ENCODE measurements at places on chromosomes 5 and 9.
A peak's percentile ranks its signal among the peaks of the same experiment; 100 is the strongest.

GRCh38 chr5:9903801-9904200, 273.6 kb upstream of the TAS2R1 start:
- no peak for DNase-seq

DNA sequence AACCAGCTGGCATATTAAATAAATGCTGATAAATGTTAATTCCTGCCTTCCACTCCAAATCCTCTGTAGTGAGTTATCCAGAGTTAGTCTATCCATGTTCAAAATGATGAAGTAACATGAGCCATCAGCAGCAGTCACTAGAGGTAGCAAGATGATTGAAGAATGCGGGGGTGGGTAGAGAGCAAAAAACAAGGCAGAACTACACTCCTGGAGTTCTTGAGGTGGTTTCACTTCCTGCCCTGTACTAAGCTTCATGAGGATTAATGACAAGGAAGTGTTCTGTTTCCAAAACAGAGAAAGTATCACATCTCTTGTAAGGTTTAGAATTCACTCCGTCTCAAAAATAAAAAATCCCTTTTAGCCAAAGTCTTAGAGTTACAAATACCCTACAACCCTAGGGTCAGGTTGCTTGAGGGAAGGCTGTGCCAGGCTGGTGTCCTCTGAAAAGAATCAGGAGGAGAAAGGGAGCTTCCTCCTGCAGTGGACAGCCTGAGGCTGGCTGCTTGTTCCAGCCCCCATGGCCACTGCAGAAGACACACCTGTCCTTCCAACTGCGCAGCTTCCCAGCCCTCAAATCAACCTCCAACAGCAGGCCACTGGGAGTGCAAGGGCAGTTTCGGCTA, 180.2 kb downstream of the DENND1A start:
- no peak for DNase-seq

GRCh38 chr9:76759732-76760131, 4.5 kb upstream of the PCA3 start:
- DNase-seq, result no peak

DNA sequence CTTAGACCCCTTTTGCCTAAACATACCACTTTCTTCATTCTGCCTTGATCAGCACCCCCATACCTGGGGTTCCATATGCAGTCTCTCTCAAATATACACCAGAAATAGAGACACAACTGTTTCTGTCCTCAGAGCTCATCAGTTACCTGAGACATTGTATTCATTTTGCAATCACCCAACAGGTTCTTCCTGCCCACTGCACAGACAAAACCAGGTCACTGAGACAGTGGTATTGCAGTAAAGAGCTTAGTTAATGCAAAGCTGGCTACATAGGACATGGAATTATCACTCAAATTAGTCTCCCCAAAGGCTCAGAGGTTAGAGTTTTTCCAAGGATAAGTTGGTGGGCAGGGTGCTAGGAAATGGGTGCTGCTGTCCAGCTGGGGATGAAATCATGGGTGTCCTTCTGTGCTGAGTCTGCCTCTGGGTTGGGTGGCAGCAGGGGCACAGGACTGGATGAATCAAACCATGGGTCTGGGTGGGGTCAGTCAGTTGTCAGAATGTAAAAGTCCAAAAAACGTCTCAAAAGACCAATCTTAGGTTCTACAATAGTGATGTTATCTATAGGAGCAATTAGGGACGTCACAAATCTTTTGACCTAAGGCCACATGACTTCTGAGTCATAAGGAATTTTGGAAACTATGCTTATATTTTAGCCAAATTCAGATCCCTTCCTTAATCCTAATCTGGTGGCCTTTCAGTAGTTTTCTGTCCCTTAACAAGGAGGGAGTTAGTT, 41.0 kb downstream of the KCNV2 start:
- DNase-seq, result no peak

DNA sequence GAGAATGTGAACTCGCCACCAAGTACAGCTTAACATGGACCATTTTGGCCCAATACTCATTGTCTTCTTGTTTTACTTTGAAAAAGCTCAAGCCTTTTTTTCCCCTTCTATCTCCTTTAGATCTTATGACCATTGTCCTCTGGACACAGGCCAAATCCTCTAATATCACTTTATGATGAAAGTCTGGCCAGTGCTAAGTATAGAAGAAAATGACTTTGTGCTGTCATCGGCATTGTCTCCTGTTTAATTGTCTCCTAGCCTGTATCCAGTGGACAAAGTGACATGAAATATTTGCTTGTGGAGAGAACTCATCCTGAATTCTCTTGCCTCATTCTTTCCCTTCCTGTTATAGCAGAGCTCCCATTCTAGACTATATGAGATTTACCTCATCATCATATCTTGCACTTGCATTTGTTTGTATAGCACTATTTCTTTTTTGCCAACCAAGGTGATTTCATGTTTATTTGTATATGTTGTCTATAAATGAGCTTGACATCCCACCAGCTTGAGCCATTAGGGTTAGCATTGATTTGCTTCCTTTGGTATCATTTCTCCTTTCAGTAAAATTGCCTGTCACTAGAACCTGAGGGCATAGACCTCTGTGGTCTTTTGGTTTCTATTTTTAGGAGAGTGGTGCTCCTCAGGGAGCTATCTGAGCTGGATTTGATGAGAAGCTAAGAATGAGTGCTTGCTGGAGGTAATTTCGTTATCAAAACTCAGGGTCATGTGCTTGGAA, 18.8 kb upstream of the TNFAIP8 start:
- DNase-seq, result no peak

- no peak for DNase-seq
These were observed 24.5 kb upstream of the SELENOP start for GRCh38 chr5:42836070-42836769.

DNA sequence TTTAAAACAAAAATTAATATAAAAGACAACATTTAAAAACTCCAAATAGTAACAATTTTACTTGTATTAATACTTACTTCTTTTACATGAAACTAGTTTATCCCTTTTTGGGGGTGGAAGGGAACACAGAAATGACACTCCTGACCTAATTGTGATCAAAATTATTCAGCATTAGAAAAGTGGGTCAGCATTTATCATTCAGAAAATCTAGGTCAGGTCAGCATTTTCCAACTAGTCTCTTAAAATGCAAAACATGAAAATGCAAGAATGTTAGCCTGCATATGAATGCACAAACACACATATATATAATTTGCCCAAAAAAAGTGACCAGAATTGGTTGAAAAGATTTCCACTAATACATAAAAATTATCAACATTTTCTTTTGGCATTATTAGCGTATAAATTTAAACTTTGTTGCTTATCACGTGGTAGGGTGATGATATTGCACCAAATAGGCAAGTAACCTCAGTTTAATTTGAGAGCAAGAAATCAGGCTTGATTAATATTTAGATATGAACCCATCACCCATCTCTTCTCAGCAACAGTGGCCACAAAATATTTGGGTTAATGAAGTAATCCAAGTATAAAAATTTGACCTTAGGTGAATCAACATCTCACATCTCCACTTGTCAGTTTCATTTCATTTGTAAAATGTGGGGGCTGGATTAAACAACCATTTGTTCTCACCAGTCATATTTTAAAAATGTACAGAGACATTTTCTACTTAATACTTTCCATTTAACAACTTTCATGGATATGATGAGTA, 5.7 kb downstream of the TMEM167A start:
- no peak for DNase-seq

DNA sequence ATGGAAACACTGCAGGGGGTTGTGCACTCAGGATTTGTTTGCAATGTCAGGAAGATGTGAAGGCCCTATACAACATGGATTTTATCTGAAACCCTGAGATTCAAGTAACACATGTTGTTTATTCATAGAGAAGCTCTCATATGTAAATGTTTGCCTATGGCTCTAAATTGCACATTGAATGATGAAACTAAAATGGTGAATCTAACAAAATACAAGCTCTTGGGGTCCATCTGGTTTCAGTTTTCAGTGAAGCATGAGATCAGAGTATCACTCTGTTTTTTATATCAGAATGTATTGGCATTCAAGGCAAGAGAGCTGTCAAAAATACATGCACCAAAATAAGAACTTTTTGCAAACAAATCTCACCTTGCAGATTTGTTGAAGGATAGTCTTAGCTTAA, 19.6 kb upstream of the FRMD3 start:
- no peak for DNase-seq

GRCh38 chr5:73445665-73446630, 2.6 kb downstream of the FOXD1 start:
- DNase-seq, result no peak

GRCh38 chr5:142324136-142324870, 518 bp downstream of the SPRY4 start:
- DNase-seq, result peak; percentile 5

All from activated CD8-positive, alpha-beta memory T cell treated with anti-CD3 and anti-CD28 coated beads for 4 hours (primary cell).